NCI-H2107 (cell line): ENCODE measurements at places on chromosomes 3 and 15.
A peak's percentile ranks its signal among the peaks of the same experiment; 100 is the strongest.

GRCh38 chr15:27061739-27062138 is 90.8 kb downstream of the GABRG3 start:
- no peak for DNase-seq

DNA sequence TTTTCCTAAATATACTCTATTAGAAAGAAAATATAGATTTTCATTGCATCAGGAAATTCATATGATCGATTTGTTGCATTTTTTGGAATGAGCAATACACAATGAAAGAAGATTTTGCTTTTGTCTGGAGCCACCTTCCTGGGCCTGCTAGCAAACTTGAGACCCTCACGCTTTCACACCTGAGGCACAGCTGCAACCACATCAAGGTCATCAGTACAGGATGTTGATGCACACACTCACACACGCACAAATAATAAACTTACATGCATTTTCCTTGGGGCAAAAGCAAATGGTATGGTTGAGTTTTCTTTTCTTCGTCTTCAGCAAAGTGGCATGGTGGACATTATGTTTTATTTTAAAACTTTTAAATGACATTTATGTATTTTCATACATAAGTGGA is 64.8 kb upstream of the SATB1 start:
- no peak for DNase-seq

DNA sequence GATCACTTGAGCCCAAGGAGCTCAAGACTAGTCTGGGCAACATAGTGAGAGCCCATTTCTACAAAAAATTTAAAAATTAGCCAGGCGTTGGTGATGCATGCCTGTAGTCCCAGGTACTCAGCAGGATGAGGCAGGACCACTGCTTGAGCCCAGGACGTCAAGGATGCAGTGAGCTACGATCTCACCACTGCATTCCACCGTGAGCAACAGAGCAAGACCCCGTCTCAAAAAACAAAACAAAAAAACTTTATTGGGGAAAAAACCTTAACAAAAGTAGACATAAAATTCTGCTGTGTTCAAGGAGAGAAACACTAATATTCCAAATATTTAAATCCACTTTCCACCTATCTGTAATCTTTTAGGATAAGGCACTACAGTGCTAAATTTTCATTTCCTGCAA is 20.8 kb downstream of the SETD2 start:
- DNase-seq = no peak

- DNase-seq = no peak
These were observed 13.0 kb downstream of the MRPL46 start for GRCh38 chr15:88454236-88454635.

DNA sequence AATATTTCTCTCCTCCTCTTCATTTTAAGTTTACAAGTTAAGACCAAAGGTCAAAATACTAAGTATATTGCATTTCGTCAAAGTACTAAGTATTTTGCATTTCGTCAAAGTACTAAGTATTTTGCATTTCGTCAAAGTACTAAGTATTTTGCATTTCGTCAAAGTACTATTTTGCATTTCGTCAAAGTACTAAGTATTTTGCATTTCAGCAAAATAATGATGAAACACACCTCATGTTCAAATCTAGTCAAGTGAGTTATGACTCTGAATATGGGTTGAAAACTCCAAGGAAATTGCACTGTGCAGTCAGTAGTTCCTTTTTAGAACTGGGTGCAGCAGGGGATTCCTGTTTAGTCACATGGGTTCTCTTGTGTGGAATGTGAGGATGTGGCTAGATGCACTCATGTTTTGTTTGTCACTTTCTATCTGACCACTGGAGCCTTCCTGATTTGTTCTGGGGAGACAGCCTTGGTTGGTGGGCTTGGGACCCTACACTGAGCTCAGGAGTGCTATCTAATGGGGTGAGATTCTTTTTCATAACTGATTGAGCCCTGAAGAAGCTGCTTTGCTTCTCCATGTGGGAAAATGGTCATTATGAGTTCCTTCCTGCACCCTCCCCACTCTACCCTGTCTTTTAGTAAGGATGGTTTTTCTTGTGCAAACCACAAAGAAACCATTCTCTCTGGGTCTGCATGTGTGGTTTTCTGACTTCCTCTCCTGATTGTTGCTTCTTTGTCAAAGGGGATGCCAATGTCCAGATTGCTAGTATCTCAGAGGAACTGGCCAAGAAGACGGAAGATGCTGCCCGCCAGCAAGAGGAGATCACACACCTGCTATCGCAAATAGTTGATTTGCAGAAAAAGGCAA is 73.4 kb downstream of the CCK start:
- no peak for DNase-seq

- no peak for DNase-seq
These were observed 7.8 kb upstream of the CTDSPL start for GRCh38 chr3:37853691-37854413.

- DNase-seq = no peak
These were observed 40.4 kb upstream of the CHRNB4 start for GRCh38 chr15:78681281-78682003.

GRCh38 chr3:49476563-49476962 is 6.5 kb downstream of the DAG1 start:
- DNase-seq = no peak

GRCh38 chr3:8766148-8766547 is 3.3 kb downstream of the OXTR start:
- no peak for DNase-seq

- no peak for DNase-seq
These were observed 159.8 kb upstream of the CTDSPL start for GRCh38 chr3:37701734-37702433.

- DNase-seq = no peak
These were observed 56.5 kb upstream of the GATA2 start for GRCh38 chr3:128549283-128550112.

DNA sequence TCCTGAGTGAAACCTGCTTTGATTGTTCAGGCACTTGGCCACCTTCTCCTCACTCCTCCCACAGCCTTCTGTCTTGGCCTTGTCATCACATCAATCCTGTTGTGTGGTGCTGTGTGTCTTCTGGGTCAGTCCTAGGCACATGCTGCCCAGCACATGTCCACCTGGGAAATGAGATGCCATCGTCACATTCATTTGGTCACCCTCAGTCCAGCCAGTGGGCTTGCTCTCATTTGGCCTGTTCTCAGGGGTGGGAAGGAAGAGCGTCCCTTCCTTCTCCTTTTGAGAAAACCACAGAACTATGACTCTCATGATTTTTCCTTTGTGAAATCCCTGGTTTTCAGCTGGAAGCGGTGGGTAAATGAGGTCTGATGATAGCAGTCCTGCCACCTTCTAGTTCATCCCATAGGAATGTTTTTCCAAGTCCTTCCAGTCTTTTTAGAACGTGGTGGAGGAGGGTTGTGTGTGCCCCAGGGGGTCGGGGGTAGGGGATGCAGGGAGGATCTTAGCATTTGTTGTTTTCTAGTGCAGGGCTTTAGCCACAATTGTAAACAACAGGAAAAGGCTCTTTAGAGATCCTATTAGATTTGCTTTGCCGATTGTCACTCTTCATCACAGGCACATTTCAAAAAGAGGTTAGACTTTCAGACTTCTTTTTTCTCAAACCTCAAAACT is 8.4 kb upstream of the PLA1A start:
- DNase-seq = no peak

DNA sequence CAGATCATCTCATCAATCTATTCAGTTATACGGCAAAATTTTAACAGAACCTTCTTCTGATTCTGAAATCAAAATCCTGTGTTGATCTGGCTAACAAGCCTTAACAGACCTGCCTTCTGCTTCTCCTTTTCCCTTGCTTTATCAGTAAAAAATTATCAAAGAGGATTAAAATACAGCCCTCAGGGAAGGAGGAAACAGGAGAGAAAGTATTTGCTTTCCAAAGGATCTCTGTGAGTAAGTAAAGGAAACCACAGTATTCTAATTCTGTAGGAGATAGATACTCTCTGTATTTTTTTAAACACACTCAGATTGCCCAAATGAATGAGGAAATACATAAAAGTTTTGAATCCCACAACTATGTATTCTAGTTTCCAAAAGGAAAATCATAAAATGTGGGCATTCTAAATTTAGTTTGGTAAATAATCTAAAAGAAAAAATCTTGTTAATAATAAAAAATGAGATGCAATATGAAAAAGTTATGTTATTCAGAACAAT is 221.8 kb downstream of the ZIC1 start:
- no peak for DNase-seq

DNA sequence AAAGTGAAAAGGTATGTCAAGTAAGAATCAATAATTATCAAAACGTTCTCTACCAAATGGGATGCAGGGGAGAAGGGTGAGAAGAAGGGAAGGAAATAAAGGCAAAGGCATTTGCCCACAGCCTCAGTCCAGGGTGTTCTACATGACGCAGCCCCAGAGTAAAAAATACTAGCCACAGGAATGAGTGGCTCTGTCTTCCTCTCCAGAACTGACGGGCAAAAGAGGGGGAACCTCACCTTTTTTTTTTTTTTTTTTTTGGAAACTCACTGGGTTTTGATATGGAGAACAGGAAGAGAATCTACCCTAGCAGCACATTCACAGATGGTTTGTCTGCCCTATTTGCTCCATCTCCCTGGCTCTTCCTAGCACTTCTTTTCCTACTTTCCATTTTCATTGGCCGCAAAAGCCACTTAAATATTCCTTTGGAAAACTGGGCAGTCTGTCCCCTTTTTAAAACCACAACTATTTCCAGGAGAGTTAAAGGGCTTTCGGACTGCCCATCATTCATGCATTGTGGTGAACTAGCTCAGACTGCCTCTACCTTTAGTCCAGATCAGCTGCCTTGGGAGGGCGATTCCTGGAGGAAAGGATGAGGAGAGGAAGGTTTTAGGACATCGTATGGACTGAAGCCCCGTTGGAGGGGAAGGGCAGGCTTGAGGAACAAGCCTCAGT is 28.2 kb downstream of the B3GNT5 start:
- DNase-seq = no peak

- no peak for DNase-seq
These were observed 10.1 kb upstream of the RBM5 start for GRCh38 chr3:50078622-50079021.

DNA sequence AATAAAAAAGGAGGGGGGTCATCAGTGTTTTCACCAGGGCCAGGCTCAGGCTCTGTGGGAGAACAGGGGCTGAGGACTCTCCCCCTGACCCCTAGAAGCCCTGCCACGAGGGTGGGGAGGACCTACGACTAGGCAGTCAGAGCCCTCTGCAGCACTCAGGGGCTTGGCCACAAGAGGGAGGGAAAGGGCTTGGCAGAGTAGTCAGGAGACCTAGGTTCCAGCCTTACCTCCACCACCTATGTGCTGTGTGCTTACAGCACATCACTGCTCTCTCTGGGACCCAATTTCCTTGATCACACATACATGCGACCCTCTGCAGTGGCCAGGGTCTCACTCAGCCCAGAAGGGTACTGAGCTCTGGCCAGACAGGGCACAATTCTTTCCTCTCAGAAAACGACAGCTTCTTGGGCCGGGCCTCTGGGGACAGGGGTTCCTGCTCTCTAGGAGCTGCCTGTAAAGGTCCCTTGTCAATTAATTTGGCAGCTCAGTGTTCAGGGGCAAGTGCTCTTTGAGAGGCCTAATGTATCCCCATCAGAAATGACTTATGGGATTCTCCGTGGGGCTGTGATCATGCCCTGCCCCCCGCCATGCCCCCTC is 16.4 kb upstream of the SKIC8 start:
- no peak for DNase-seq

GRCh38 chr15:52757496-52757895 is 32.6 kb downstream of the ONECUT1 start:
- DNase-seq = no peak

DNA sequence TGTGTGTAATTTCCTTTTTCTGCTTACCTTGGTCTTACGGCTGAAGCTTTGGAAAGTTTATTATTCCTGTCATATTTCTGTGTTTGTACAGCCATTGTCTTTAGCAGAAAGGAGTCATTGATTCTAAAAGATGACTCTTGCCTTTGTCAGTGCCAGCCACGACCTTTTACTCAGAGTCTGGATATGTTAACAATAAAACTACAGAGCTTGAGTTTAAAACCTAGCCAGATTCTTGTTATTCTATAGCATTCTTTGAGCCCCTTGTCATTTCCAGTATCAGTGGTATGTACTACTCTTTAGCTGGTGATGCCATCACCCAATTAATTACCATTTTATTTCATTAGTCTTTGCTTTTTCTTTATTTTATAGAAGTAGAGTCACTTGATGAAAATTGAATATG is 142.4 kb downstream of the TCF12 start:
- no peak for DNase-seq

GRCh38 chr3:13022348-13023234 is 50.6 kb downstream of the IQSEC1 start:
- DNase-seq = no peak

GRCh38 chr3:133835961-133836360 is 30.3 kb downstream of the SRPRB start:
- no peak for DNase-seq

DNA sequence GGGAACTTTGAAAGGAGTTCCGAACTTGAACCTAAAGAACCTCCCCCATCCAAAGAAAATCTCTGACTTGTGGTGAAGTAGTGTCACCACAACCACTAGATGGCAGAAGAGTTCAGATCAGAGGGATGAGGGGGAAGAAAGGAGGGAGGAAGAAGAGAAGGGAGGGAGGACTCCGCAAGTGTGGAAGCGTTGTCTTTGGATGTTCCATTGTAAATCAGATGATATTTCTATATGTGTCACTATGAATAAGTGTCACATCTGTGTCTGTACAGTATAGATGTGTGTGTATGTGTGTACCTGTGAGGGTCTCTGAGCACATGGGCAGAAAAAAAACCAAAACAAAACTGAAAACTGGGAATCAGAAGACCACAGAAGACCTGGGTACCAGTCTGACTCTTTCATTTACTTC is 16.9 kb downstream of the SLC24A1 start:
- DNase-seq = peak; percentile 7

- DNase-seq = no peak
These were observed 24.1 kb downstream of the GABRA5 start for GRCh38 chr15:26890988-26891387.

- no peak for DNase-seq
These were observed 2.0 kb upstream of the PDE8A start for GRCh38 chr15:84979651-84980050.

- no peak for DNase-seq
These were observed 270.6 kb upstream of the MEIS2 start for GRCh38 chr15:37370941-37371340.

GRCh38 chr15:57031605-57032004 is 113.2 kb downstream of the TCF12 start:
- DNase-seq = no peak

DNA sequence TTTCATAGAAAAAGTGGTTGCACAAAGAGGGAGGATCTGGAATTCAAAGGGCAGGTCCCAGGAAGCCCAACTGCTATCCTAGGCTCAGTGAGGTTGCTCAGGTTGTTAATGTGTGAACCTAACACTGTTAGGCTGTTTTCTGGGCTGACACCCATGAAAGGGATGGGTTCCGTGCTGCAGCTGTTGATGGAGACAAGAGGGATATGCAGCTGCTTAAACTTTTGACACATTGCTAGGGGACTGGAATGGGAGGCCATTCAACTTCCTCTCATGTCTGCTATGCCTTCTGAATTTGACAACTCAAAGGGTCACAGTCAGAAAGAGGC is 198.0 kb upstream of the NR2E3 start:
- no peak for DNase-seq

DNA sequence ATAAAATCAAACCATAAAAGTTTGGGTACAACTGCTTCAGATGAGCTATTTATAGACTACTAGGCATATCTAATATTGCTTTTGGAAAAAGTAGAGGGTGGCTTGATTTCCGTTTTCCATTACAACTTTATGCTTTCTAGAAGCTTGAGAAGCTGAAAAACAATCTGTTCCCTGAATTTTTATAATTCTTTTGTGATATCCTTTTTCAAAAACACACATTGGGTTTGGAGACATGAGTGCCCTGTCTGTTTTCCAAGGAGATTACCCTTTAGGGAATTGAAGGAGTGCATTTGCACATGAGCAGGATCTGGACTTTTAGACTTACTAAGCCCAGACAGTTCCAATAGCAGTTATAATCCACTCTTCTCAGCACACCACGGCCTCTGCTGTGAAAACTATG is 49.5 kb upstream of the FILIP1L start:
- DNase-seq = no peak

- no peak for DNase-seq
These were observed 34.7 kb downstream of the GRK7 start for GRCh38 chr3:141797819-141798447.
